WTC11 (cell line): ENCODE measurements at places on chromosomes 13 and 19.

DNA sequence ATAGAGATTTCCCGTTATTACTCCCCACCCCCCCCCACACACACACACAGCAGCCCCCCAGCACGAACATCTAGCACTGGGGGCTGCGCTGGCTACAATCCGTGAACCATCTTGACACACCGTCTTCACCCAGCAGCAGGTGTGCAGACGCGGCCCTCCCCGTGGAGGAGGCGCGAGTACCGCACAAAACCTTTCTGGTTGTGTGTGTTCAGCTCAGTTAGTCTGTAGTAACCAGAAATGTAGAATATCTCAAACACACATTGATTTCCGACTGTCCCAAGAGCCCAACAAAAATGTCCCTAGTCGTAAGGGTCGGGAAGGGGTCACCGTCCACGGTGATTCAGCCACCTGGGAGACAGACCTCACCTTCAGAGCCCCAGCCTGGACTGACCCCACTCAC lies 122.7 kb downstream of the RAB20 start:
- DNase-seq = no peak

DNA sequence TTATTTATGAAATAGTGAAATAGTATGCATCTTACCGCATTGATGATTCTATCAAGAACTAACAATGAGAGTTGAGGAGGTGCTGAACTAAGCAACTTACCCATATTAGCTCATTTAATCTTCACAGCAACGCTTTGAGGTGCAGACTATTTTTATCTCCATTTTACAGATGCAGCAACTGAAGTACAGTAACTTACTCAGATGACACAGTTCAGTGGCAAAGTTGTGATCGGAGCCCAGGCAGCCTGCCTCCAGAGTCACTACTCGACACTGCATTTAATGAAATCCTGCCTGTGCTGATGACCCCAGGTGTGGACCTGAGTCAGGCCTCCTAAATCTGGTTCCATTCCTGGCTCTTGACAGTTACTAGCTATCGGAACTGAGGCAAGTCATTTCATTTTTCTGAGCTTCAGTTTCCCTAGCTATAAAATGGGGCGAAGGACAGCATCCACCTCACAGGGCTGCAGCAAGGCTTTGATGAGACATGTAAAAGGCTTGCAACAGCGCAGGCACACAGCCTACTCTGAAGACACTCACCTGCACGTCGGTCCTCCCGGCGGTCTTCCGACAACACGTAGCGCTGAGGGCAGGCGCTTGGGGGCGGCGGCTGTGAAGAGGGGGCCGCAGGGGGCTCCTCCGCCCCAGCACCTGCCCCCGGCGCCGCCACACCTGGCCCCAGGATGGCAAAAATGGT lies 1.5 kb downstream of the MYPOP start:
- no peak for DNase-seq

- DNase-seq = no peak
Observed at GRCh38 chr13:34107806-34108205, 289.9 kb downstream of the RFC3 start.

DNA sequence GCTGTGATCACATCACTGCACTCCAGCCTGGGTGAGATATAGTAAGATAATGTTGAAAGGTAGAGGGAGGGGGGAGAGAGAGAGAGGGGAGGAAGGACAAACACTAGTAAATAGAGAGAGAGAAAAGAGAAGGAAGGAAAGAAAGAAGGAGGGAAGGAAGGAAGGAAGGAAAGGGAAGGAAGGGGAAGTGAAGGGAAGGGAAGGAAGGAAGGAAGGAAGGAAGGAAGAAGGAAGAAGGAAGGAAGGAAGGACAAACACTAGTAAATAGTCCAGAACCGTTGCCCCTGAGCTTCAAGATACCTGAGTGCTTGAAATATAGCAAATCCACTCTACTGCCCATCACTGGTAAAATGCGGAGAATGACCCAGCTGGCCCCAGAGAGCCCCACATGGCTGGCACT lies 156.5 kb upstream of the ZNF507 start:
- DNase-seq = no peak

GRCh38 chr19:13644645-13645044 lies 119.7 kb upstream of the MRI1 start:
- DNase-seq = no peak

DNA sequence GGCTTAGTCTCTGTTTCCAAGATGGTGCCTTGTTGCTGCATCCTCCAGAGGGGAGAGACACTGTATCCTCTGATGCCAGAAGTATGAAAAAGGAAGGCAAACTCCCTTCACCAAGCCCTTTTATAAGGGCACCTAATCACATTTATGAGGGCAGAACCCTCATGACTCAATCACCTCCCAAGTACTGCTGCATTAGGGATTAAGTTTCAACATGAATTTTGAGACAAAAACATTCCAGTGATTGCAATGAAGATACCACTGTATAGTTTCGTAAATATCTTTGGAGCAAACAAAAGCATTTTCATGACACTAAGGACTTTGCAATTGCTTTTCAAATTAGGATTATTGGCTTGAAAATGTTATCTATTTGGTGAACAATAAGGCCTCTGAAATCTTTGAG lies 63.8 kb downstream of the RNF17 start:
- DNase-seq = no peak

DNA sequence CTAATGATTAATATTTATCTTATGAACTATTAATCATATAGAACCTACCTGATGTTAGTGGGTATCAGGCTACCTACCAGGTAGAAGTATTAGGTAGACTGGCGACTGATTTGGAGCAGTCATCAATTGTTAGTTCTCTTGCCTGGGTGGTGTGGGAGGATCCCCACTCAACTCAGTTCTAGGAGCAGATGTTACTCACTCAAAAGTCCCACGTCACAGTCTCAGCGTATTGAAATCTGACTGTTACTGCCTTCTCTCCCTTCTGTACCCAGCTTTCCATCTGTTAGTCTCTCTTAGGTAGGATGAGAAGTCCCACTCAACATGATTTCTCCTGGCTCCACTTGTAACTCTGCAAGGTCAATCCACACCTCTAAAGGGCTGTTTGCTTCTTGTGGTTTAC lies 102.7 kb downstream of the OLFM4 start:
- no peak for DNase-seq

DNA sequence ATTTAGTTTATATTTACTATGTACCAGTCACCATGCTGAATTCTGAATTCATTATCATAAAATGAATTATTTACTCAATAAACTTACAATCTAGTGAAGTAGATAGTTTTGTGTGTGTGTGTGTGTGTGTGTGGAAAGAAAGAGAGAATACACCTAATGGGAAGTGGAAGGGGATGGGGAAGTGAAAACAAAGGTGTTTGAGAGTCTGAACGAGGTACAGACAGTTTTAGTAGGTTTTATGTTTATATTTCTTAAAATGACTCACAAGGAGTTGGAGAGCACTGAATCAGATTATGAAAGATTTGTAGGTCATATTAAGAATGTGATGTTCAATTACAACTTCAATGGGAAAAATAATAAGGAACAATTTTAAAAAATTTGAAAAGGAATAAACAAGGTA lies 1753.0 kb downstream of the SLITRK1 start:
- no peak for DNase-seq

DNA sequence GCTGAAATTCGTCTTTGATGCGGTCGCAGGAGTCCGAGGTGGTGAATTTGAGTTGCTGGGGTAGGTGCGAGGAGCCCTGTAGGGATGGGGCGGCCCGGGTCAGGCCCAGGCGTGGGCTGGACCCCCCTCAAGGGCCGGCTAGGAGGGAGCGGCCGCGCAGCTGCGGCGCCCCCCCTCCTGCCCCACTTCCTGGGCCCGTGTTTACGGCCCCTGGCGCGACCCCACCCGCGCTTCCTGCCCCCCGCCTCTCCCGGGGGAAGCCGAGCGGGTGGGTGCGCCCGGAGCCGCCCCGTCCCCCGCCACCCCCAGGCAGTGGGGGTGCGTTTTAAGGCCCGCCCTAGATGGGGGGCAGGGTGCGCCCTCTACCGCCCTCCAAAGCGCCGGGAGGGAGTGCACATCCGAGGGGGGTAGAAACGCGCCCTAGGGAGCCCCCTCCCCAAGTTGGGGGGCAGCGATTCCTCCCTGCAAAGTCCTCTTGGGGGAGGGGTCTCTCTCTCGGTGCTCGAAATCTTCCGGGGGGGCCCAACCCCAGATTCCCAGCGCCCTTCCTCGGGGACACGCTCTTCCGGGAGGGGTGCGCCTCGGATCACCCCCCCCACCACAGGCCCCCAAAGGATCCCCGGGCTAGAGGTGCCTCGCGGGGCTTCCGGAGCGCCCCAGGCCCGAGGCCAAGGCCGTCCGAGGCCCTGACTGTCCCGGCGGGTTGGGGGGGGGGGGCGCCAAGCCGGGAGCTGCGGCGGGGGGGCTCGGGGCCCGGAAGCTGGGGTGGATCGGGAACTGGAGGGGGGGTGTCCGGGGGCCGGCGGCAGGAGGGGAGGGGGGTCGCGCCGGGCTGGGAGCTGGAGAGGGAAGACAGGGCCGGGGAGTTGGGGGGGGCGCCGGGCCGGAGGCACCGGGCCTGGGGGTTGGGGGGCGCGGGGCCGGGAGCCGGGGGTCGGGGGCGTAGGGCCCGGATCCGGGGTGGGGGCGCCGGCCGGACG lies 823 bp downstream of the TLE5 start:
- DNase-seq = no peak

DNA sequence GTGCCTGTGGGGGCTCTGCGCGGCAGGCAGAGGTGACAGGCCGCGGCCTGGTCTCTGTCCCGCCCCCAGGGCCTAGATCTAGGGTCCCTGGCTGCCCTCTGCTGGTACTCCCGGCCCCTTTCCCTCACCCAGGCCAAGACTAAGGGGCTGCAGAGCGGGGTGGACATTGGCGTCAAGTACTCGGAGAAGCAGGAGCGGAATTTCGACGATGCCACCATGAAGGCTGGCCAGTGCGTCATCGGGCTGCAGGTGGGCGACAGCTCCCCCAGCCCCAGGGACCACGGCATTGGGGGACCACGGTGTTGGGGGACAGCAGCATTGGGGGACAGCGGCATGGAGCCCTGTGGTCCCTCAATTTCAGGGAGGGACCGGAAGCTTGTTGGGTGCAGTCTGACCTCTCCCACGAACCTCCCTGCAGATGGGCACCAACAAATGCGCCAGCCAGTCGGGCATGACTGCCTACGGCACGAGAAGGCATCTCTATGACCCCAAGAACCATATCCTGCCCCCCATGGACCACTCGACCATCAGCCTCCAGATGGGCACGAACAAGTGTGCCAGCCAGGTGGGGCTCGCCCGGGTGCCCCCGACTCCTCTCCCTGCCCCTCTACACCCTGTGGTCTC lies 3.8 kb upstream of the ABCA7 start:
- DNase-seq = peak; percentile 51

DNA sequence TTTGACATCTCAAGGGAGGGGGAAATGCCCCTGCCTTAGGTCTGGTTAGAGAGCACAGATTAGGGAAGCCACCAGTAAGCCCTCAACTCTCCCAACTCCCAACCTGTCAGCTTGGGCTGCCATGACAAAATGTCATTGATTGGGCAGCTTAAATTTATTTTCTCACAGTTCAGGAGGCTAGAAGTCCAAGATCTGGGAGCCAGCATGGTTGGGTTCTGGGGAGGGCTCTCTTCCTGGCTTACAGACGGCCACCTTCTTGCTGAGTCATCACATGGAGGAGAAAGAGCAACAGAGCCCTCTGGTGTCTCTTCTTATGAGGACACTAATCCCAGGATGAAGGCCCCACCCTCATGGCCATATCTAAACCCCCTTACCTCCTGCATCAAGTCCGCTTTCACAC lies 24.2 kb downstream of the C19orf12 start:
- peak; percentile 43 for DNase-seq

GRCh38 chr19:6362351-6362801 lies 1.0 kb downstream of the CLPP start:
- no peak for DNase-seq

GRCh38 chr19:36483653-36484052 lies 5.7 kb downstream of the ZNF566 start:
- no peak for DNase-seq

- DNase-seq = no peak
Observed at GRCh38 chr13:49995625-49996101, 1.2 kb upstream of the TRIM13 start.

DNA sequence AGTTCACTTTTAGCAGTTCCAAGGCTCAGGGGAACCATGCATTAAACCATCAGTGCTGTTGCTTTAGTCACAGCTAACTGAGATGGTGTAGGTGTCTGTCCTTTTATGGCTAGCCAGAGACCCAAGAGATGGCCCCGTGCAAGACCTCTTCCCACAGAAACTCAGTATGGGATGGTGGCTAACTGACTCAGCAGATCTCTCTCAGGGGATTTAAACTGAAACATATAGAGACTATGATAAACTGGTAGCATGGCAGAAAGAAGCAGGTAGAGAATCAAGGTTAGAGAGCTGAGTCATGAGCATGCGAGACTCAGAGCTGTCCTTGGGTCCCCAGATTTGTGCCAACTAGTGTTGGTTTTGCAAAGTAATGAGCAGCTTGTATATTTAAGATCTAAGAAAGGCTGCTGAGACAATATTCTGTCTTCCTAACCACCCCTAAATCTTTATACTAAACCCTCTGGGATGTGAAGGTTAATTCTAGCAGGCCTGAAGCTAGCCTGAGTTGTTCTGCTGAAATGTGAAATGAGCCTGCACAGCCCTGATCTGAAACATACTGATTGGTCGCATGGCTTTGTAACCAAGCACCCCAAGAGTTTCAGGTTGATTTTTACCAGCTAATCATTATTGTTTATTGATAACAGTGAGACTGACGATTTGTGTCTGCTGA lies 6.5 kb upstream of the SCEL start:
- DNase-seq = no peak

GRCh38 chr13:48839171-48839570 lies 136.5 kb upstream of the FNDC3A start:
- no peak for DNase-seq

GRCh38 chr19:28456252-28456651 lies 756.7 kb downstream of the UQCRFS1 start:
- DNase-seq = peak; percentile 16

- peak; percentile 78 for DNase-seq
Observed at GRCh38 chr19:33064458-33064791, 263 bp downstream of the RHPN2 start.

GRCh38 chr13:30204564-30204963 lies 102.8 kb downstream of the KATNAL1 start:
- no peak for DNase-seq

DNA sequence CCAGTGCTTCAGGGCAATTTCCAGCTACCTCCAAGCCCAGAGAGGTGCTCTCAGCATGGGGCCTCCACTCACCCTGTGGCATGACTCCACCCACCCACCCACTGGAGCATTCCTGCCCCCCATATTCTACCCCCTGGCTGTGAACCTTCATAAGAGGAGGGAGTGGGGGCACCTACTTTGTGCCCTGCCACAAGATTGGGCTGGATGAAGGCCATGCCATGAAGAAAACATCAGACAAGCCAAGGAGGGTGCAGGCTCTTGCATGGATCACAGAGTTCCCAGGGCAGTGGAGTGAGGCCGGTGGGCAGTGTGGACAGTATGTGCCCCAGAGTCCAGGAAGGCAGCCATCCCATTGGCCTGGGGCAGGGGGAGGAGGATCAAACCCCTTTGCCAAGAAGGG lies 97.8 kb downstream of the UQCRFS1 start:
- DNase-seq = no peak

DNA sequence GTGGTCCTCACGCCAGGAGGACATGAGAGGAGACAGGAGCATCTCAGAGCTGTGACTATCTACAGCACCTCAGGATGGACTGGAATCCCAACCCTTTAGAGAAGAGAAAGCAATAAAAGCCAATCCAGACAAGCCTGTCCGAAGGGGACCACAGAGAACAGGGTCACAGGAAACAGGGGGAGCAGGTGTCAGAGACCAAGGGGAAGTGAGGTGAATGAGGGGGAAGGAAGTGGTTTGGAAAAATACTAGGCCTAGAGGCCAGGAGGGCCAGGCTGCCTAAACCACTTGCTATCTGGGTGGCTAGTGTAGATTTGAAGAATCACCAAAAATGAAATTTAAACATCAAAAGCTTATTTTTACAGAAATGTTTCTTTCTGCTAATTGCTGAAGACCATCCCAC lies 16.2 kb downstream of the TMTC4 start:
- no peak for DNase-seq
